Astrocyte (in vitro differentiated cells and primary cell): ENCODE measurements at places on chromosomes 2 and 18. TPM values are rescaled to one million over a fixed set of nuclear protein-coding genes. Genes with fewer than 3 reads are reported as not detected.

UGT1A5 gene
- total RNA-seq = not detected in 2 replicates

MATN3 gene
- total RNA-seq = 11.4 and 13.3 TPM in 2 replicates

GALR1 gene
- total RNA-seq = not detected in 2 replicates

ACKR3 gene
- total RNA-seq = 72.7 and 88.3 TPM in 2 replicates

INHA gene
- 0.52 and 0.99 TPM in 2 replicates for total RNA-seq

FBXO41 gene
- total RNA-seq = 10.1 and 10.9 TPM in 2 replicates

RSAD2 gene
- 9.5 and 11.8 TPM in 2 replicates for total RNA-seq

CNTNAP5 gene
- total RNA-seq = 0.30 TPM in 1 of 2 replicates, not detected in the other

CENPA gene
- 0.75 and 2.7 TPM in 2 replicates for total RNA-seq

CYTIP gene
- total RNA-seq = 0.12 and 0.16 TPM in 2 replicates

CRYGD gene
- total RNA-seq = not detected in 2 replicates

DNA sequence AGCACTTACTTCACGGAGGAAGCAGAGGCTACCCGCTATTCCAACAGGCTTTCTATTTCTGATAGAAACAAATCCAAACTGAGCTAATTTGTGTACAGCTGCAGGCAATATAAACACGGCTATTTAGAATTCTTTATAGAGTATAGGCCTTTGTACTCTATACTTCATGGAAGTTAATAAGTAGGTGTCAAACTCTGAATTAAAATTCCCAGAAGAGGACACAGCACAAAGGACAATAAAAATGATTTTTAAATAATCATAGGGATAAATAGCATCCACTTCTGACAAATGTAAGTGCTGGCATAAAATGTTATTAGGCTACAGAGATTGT lies 261.5 kb downstream of the AFF3 start:
- no peak for DNase-seq

- no peak for DNase-seq
These were observed 1973.9 kb upstream of the LRRTM1 start for GRCh38 chr2:82278416-82278815.

DNA sequence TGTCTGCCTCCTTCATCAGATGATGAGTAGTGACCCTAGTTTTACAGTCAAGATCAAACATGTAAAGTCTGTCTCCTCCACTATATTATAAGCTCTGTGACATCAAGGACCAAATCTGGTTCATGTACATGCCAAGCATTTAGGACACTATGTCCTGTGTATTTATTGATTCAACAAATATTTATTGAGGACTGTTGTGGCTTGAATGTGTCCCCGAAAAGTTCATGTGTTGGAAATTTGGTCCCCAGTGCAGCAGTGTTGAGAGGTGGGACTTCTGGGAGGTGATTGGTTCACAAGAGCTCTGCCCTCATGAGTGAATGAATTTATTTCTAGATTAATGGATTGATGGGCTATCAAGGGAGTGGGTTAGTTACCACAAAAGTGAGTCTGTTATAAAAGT lies 46.6 kb upstream of the FRZB start:
- no peak for DNase-seq

- peak; percentile 39 for DNase-seq
These were observed 5.8 kb downstream of the DLX2 start for GRCh38 chr2:172096626-172097547.

DNA sequence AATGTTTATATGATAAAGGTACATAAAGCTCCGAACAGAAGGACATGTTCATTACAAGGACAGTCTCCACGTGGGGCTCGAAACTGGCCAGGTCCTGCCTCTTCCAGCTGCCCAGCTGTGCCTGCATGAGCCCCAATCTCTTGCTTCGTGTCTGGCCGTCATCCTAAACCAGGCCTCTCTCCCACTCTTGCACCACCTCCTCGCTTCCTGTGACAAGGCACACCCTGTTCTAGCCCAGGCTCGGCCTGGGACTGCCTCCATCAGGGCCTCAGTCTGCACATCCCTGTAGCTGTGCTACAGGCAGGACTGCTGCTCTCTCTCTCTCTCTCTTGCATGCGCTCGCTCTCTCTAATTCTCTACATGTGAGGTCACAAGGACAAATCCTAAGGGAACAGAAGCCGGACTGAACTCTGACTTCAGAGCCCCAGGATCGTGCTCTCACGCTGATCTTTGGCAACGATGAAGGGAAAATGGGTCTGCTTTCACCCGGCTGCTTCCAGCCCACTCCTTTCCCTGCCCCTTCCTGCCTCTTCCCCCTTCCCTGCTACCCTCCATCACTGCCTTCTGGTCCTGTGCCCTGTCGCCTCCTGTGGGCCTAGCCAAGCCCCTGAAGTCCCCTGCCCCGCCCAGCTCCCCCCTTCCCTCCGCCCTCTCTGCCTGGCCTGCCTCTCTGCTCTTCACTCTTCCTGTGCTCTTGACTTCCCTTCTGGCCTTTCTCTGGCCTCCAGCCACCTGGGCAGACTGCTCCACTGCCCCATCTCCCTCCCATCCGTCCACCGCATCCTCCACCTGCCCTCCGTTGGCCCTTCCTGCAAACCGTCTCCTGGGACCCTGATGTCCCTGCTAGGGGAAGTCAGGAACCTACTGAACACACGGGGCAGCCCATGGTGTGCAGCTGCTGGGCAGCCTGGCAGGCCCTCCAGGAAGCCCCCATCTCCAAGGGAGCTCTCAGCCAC lies 7.8 kb upstream of the GPR55 start:
- no peak for DNase-seq

GRCh38 chr18:13871701-13872100 lies 43.6 kb downstream of the MC2R start:
- no peak for DNase-seq

DNA sequence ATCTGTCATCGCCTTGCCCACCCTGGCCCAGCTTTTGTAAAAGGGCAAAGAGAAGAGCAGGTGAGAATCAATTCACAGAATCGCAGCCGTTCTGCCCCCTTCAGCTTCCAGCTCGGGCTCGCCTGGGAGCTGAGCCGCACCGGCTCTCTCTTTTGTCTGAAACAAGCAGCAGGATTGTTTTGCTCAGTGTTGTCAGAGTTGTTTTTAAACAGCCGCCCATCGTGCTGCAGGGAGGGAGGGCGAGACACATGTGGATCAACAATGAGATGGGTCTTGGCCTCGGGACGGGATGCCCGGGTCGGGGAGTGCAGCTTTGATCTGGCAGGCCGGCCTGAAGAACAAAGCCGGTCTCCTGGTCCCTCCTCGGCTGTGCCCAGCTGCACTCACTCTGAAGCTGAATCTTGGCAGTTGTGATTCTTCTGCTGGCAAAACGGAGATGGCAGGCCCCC lies 39.7 kb upstream of the HDAC4 start:
- no peak for DNase-seq

GRCh38 chr2:220674033-220674432 lies 898.1 kb downstream of the EPHA4 start:
- no peak for DNase-seq

DNA sequence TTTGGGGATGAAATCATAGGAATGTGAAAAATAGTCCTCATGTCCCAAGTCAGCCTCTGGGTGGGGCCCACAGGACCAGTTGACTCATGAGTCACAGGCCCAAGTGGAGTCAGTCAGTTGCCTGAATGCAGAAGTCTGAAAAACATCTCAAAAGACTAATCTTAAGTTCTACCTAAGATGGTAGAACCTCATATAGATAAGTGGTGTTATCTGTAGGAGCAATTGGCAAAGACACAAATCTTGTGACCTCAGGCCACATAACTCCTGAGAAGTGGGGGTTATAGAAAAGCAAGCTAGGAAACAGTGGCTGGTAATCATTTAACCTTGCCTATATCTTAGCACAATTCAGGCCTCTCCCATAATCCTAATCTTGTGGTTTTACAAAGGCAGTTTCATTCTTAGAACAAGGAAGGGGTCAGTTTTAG lies 257.1 kb upstream of the SPOPL start:
- DNase-seq = no peak

DNA sequence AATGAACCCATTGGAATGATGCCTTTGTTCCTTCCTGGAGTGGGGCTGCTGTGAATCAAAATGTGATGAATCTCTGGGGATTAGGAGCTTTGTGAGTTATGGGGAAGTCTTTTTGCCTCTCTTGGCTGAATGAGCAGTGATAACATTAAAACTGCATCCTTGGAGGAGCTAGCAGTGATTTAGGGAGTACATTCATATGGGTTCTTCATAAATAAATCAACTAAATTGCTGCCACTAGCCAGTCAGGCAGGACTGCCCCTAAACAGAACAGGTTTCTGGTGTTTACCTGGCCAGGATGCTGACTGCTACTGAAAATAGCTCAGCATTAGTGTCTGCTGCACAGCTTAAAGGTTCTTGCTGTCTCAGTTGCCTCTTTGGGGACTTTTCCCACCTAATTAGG lies 244.5 kb upstream of the MEX3C start:
- DNase-seq = no peak

- no peak for DNase-seq
These were observed 36.1 kb upstream of the MAPRE3 start for GRCh38 chr2:26934335-26934724.

GRCh38 chr2:70842401-70842800 lies 6.8 kb upstream of the CD207 start:
- DNase-seq = no peak

DNA sequence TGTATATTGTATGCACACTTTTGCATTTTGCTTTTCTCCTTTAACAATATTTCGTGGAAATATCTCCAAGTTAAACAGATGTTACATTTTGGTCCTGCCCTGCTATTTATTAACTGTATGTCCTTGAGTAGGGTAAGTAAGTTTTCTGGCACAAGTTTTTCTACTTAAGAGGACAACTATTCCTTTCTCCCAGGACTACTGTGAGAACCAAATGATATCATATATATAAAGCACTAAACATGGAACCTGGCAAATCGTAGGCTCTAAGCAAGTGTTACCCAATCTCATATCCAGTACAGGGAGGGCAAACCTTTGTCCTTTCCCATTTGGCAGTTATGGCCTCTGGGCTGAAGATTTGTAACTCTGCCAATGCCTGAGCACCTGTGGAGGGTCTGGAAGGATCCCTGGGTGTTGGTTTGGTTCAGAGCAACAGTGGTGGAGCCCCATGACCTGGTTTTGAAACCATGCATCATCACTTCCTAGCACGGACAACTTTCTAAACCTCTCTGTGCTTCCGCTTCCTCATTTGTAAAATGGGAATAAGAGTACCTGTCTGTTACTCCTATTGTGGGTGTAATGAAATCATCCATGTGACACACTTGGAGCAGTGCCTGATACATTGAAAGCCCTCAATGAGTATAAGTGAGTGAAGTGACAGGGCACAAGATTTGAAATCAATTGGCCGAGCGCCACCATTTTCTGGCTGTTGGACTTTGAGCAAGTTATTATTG lies 28.3 kb upstream of the ICOS start:
- DNase-seq = no peak

GRCh38 chr2:127408004-127408806 lies 10.0 kb upstream of the PROC start:
- DNase-seq = peak; percentile 72

- DNase-seq = no peak
These were observed 27.1 kb downstream of the MCFD2 start for GRCh38 chr2:46888421-46888952.

GRCh38 chr2:185393091-185393490 lies 345.5 kb upstream of the FSIP2 start:
- DNase-seq = no peak

GRCh38 chr2:135557530-135557929 lies 26.2 kb downstream of the R3HDM1 start:
- DNase-seq = no peak

GRCh38 chr18:55243857-55244256 lies 284.6 kb upstream of the CCDC68 start:
- DNase-seq = peak; percentile 80

DNA sequence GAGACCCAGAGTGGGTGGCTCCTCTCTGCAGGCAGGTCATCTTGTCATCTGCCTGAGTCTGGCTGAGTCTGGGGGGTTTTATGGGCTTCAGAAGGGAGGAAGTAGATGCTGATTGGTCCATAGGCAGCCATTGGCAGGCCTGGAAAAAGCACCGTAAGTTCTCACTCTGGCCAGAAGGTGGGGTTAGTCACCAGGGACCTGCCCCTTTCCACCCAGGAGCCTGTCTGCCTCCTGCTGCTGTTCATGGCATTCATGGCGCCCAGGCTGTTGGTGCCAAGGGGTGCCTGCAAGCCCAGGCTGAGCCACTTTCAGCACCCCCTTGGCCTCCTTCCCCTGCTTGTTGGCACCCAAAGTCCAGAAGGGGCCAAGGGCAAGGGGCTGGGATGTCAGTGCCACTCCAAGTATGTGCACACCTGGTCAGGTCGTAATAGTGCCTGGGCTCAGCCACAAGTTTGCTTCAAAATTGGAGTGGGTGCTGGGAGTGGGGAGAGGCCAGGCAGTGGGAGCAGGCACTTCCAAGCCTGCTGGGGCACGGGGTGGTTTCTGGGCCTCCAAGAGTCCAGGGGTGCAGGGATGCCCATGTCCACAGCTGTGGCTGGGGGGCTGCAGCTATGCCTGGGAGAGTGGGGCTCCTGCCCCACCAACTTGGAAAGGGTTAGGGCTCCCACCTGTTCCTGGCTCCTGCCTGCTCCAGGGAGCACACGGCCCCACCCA lies 178.1 kb downstream of the FAM210A start:
- no peak for DNase-seq

DNA sequence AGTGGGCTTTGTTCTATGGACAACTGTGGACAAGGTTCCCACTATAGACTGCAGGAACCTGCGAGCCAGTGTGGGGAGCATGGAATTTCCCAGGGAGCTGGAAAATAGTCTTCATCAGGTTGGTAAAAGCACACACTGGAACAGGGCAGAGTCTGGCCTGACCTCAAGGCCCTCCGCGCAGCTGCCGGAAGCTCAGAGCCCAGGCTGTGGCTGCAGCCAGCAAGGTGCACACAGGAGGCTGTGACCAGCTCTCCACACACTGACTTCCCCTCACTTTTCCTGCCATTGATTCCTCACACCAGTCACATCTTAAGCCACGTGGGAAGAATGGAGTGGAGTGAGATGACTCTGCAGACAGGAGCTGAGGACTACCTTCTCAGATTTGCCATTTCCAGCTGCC lies 19.1 kb downstream of the MAL start:
- DNase-seq = no peak

DNA sequence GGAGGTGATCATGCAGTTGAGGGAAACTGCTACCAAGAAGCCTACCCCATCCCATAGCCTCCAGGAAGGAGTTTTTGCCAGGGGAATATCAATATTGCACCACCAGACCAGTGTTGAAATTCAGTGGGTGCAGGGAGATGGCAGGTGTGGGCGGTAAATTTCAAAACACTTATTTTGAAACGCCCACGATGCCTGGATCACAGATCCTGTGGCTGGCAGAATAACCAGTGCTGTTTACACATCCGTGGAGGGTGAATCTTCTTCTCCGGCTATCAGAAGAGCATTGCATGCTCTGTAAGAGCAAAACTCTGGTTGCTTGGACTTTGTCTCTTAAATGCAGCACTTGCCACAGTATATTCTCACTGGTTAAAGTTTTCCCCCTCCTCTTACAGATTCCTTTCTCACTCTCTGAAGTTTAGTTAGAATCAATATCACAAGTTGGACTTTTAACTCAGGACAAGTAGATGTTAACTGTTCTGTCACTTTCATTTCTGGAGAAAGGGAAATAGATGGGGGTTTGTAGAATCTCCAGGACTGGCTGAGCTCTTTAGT lies 70.5 kb upstream of the ZCCHC2 start:
- no peak for DNase-seq

GRCh38 chr2:120933693-120934573 lies 198.3 kb downstream of the GLI2 start:
- DNase-seq = no peak

DNA sequence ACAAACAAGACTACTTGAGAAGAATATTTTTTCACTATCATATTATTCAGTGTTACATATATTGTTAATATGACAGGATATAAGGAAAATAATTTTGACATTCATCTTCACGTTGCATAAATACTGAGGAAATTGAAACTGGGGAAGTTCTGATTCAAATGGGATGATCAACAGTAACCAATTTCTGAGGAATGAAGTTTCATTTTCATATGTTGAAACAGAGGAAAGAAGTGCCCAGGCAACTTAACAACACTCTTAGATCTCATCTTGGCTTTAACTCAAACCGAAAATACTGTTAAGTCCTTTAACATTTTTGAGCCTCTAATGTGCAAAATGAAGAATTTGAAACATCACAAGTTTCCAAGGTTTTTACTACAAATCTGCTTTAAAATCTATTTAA lies 612.2 kb upstream of the VRK2 start:
- no peak for DNase-seq
